ENCODE measurements at places on chromosomes 1 and 21.
A peak's percentile ranks its signal among the peaks of the same experiment; 100 is the strongest.

GRCh38 chr1:57111175-57111574 lies 145.4 kb upstream of the C8B start:
- no peak for DNase-seq

- DNase-seq, result no peak
Observed at GRCh38 chr1:15618077-15618654, 908 bp downstream of the DDI2 start.

DNA sequence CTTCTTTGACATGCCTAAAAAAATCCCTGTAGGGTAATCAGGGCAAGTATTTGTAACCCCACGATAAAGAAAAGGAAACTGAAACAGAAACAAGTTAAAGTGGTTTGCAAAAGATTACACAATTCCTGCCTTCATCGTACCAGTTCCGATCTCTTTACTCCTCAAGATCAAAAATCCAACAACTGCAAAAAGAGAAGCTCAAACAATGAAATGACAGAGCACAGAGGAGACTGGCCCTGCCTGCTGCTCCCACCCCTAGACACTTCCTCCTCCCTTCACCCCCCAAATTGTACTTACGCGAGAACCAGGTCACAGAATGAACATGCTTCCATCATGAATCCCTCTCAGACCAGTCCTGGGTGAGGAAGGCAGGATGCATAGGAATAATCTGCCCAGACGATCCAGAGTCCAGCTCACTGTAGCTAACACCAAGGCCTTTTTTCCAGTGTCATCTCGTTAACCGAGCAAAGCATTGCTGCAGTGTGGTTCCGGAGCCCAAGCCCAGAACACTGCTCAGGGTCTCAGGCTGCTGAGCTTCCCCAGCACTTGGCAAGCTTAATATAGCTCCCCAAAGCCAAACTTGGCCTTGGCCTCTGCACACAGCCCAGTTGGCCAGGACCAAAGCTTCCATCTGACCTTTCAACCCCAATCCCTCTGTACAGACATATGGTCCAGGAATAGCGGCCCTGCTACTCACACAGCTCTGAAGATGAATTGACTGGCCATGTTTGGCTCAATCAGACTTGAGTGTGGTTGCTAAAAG lies 20.3 kb downstream of the RXRG start:
- peak; percentile 22 for DNase-seq

GRCh38 chr1:201147396-201148015 lies 6.8 kb downstream of the TMEM9 start:
- no peak for DNase-seq

DNA sequence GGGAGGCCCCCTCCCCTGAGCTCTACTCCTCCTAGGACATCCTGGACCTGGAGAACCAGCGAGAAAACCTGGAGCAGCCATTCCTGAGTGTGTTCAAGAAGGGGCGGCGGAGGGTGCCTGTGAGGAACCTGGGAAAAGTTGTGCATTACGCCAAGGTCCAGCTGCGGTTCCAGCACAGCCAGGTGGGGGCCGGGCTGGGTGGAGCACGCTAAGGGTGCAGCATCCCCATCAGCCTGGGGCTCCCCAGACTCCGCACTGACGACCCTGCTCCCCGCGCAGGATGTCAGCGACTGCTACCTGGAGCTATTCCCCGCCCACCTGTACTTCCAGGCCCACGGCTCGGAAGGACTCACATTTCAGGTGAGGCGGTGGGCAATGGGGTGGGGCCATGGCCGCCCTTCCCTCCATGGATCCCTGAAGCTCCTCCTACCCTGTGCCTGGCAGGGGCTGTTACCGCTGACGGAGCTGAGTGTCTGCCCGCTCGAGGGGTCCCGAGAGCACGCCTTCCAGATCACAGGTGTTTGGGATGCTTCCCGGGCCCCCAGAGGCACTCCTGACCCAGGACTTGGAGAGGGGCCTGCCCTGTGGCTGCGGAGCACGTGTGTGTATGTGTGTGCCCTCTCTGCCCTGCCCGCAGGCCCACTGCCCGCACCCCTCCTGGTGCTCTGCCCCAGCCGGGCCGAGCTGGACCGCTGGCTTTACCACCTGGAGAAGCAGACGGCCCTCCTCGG lies 4.1 kb downstream of the PLEKHN1 start:
- no peak for DNase-seq

- no peak for DNase-seq
Observed at GRCh38 chr1:34190692-34191091, 14.0 kb downstream of the C1orf94 start.

- peak; percentile 98 for DNase-seq
Observed at GRCh38 chr1:234962340-234962989, 166.2 kb downstream of the TOMM20 start.

DNA sequence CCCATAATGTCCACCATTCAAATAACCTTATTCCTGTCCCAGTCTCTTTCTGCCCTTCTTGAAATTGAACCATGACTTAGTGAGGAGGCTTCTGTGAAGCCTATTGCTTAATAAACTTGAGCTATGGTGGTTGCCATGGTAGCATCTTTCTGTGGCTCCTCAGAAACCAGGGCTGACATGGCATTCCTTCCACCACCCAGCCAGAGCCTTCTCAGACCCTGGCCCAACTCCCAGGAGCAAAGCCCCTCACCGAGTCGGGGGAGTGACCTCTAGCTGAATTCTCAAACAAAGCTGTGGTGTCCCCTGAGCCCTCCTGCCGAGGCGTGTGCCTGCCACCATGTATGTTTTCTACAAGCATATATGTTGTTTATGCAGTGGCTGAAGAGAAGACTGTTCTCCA lies 259.1 kb downstream of the CACNA1E start:
- DNase-seq, result peak; percentile 9

DNA sequence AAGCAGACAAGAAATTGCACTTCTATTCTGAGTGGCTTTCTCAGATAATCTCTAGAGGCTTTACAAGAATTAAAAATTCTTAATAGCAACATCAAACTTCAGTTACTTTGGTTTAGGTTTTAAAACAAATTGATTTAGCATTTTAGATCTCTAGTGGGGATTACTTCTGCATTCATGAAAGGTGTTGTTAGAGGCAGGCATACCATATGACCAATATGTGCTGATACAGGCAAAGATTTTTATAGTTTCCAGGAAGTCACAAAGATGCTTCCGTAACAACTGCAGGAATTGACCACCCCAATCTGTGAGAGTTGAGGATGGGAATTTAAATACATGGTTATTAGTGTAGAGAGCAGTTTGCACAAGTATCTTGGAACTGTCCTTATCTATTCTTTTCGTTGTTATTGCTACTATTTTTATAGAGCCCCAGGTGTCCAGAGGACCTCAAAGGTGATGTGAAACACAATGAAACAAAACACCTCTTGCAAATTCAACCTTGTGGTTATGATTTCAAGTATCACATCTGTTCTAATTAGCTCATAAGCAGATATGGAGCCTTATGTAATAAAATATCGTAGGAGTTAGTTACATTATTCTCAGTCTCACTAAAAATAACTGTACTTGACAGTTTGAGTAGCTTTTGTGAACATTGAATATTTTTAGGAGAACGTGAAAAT lies 512.7 kb upstream of the ADGRL4 start:
- no peak for DNase-seq

Data from fibroblast of lung (primary cell).